ENCODE measurements at places on chromosomes 1 and 21. TPM values are rescaled to one million over a fixed set of nuclear protein-coding genes. Genes with fewer than 3 reads are reported as not detected.

DNA sequence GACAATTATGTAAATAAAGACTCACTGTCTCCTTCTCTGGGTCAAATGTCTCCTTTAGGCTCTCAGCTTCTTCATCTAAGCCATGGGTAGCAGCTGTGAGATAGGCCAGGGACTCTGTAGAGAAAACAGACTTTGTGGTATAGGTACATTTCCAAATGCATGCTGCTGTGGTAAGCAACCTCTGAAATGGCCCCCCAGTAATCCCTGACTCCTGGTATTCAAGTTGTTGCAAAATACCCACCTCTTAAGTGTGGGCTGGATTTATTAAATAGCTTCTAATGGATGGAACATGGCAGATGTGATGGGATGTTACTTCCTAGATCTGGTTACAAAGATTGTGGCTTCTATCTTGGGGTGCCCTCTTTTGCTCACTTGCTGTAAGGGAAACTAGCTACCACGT, 11.1 kb upstream of the PEX19 start:
- no peak for DNase-seq

Gene ADGRL4
- 0.75 TPM for total RNA-seq

- no peak for DNase-seq
Measured at GRCh38 chr1:8027748-8028570, 1.9 kb upstream of the ERRFI1 start.

GRCh38 chr1:10773376-10773775, 23.1 kb downstream of the CASZ1 start:
- no peak for DNase-seq

- DNase-seq, result no peak
Measured at GRCh38 chr1:10631811-10632593, 157.3 kb downstream of the PEX14 start.

DNA sequence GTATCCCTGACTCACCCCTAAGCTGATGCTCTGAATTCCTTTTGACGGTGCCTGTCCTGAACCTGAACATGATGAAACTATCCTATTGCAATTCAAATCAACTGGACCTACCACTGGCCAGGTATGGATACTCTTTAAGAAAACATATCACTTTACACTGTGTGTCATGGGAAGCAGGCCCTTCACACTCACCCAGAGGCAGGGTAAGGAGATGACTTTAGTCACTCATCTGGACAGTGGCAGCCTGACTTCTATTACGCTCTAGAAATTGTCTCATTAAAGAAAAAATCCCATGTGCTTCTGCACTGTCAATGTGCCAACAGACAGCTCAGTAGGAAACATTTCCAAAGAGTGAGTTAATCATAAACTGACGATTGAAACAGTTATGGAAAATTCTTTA, 94.3 kb downstream of the VAV3 start:
- no peak for DNase-seq

Gene FMO2
- total RNA-seq, result not detected

Gene OR2T35
- not detected for total RNA-seq

DNA sequence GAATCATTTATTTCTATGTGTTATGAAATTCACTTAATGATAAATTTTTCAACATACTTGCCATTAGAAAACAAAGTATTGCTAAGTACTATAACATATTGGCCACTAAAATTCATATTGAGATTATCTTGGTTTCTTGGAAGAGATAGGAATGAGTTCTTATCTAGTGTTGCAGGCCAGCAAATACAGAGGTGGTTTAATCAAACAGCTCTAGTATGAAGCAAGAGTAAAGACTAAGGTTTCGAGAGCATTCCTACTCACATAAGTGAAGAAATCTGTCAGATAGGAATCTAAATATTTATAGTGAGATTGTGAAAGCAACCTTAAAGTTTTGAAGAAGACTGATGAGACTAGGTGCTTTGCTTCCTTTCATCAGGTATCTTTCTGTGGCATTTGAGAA, 37.9 kb upstream of the FOXE3 start:
- DNase-seq, result no peak

GRCh38 chr1:5713101-5714010, 278.9 kb downstream of the NPHP4 start:
- DNase-seq, result no peak

- no peak for DNase-seq
Measured at GRCh38 chr1:175186433-175187160, 6.0 kb downstream of the KIAA0040 start.

DNA sequence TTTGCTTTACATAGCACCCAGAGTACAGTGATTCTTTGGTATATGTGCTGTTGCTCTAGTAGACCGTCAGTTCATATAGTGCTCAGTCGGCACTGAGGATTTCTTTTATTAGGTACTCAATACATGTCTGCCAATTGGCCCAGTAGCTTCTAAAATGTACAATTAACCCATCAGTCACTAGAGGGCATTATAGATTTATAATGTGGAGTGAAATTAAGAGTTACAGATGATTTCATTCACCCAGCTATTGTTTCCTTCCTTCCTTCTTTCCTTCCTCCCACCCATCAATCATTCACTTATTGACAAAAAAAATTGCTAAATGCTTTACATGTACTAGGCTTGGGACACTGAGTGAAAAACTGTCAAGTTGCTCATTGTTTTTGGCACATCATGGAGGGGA, 263.6 kb upstream of the USP24 start:
- no peak for DNase-seq

DNA sequence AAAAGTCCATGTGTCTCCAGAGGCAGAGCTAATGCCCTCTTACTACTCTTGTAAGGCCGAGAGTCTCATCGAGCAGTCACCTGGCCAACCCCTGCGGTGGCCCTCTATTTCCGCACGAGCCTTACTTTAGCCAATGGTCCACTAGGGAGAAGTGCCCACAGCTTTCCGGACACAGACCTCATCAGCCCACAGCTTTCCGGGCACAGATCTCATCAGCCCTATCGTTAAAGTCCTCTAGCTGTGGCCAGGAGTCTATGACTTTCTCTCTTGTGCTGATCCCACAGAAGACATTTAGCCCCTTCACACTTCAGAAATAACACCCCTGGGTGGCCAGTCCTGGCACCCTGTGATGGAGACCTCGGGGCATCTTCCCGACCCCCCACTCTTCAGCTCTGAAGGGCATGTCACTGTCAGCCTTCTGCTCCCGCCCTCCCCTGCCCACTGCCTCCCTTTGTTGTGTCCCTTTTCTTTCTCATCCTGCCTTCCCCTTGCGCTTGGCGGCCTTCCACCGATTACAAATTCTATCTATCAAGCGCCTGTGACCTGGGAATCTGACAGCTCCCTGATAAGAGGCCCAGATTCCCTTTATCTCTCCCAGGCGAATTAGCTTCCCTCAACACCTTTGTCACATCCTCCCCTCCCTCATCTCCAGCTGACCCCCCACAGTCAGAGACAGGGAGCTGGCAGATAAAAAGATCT, 161.0 kb downstream of the PLXNA2 start:
- no peak for DNase-seq

Gene CALML6
- total RNA-seq, result 0.57 TPM

DNA sequence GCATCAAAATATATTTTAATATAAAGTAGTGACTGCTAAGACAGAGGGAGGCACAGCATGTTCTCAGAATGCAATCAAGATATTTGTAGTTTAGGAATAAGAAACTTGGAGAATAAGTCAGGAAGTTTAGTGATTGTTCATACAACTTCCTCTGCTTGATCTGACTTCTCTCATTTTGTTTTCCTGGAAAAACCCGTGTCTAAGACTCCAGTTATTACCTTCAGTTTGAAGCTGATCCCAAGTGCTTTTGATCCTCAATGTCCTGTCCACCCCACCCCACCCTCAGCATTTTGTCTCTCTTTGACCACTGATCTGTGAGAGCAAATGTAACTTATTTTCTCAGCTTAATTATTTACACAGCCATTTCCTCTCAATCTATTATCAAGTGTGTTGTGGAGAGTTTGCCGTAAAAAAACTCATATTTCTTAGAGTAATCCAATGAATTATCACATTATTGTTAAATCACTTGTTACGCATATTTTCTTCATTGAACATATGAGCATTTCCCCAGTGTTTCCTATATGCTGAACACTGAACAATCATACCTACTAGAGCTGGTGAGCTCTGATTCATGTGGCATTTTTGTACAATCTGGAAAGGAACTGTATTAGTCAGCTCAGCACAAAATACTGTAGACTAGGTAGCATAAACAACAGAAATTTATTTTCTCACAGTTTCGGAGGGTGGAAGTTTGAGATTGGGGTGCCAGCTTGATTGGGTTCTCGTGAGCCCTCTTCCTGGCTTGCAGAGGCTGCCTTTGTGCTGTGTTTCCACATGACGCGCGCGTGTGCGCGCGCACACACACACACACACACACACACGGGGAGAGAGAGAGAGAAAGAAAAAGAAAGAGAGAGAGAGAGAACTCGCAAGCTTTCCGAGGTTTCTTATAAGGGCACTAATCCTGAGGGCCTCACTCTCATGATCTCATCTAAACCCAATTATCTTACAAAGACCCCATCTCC, 65.5 kb upstream of the DPYD start:
- DNase-seq, result no peak

DNA sequence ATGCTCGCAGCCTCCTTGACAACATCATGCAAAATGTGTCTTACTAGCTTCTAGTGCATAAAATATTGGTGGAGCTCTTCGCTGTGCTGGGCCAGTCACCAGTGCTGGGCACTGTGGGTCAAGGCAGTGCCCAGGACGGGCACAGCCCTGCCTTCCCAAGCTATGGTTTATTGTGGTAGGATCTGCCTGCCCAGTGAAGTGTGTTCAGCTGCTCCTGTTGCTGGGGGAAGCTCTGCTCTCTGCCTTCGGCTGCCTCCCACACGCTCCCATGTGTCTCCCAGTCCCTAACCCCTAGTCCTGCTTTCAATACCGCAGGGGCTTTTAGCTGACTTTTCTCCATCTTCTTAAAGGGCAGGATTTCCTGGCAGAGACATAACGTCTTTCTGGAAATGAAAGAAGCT, 15.7 kb downstream of the EPHX1 start:
- no peak for DNase-seq

DNA sequence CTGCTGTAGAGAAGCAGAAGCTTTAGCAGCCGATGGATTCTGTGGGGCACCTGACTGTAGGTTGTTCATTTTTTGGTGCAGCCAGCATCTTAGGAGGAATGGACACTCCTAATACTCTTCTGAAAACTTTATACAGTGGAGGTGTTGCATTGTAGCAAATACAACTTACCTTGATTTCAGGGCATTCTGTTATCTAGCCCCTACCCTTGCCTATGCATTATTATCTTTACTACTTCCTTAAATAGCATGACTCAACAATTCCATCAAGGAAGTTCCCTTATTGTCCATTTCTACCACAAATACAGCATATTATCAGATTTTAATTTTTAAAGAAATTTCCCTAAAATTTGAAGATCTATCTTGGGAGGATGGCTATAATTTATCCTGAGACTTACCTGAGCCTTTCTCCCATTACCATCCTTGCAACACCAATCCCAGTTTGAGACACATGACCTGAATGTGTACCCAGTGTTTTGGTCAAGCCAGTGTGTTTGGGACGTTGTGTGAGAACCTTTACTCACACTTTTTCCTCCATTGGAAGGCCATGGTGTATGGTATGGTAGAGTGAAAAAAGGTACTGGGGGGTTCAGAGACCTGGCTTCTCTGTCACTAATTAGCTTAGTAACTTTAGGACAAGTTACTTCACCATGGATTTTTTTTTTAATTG, 9.2 kb downstream of the POU2F1 start:
- no peak for DNase-seq

GRCh38 chr1:89361681-89362080, 2.2 kb upstream of the GBP6 start:
- DNase-seq, result no peak

- no peak for DNase-seq
Measured at GRCh38 chr1:155171836-155172731, 1.0 kb downstream of the KRTCAP2 start.

DNA sequence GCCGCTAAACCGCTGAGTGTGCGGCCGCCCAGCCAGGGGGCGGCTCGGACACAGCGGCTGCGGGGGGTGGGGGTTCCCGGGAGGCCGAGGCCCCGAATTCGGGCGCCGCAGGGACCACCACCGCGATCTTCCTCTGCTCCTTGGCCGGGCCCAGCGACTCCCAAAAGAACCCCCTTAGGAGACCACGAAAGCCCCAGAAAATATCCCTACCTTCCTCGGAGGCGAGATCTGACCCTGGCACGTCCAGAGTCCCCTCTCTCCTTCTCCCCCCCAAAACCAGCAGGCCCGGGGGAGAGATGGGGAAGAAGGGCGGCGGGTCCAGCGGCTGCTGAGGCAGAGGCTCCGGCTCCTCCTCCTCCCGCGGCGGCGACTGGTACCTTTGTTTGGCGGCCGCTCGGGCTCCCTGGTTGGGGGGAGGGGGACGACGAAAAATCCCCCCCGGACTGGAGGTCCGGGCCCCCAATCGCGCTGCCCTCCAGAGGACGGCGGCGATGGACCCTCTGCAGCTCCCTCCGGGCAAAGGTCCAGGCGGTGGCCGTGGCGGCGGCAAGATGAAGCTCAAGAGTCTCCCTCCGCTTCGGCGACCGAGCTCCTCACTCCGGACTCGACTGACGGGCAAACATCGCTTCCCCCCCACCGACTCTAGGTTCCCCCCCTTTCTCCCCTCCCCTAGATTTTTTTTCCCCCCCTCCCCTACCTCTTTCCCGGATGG, at the start of gene ARID4B:
ARID4B (minus strand) TSS at position 621 of the 712 bp plus-strand sequence. CDS start 1,260 bp downstream, outside the sequence.
- DNase-seq, result peak; percentile 66

Gene RGS8
- total RNA-seq, result 1.8 TPM

Gene TMCC2
- 16.1 TPM for total RNA-seq

- no peak for DNase-seq
Measured at GRCh38 chr1:200899451-200899915, 4.8 kb downstream of the INAVA start.

DNA sequence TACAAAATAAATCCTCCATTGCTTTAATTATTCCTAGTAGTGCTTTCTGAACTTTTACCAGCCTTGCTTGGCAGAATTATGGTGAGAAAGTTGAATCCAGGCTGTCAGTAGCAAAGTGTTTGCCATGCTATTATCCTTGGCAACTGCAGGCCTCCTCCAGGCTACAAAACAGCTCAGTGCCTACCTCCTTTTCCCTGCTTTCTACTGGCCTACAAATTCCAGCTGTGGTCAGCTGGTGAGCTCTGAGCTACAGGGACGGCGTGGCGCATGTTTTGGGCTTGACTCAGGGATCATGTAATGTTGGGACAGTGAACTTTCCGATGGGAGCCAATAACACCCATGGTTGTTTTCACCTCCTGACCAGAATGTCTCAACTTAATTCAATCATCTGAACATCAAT, 456.1 kb upstream of the ADAMTS5 start:
- DNase-seq, result no peak

- no peak for DNase-seq
Measured at GRCh38 chr1:77222496-77222895, 3.3 kb upstream of the PIGK start.

GRCh38 chr1:7218210-7218832, 433.1 kb downstream of the CAMTA1 start:
- peak; percentile 42 for DNase-seq

DNA sequence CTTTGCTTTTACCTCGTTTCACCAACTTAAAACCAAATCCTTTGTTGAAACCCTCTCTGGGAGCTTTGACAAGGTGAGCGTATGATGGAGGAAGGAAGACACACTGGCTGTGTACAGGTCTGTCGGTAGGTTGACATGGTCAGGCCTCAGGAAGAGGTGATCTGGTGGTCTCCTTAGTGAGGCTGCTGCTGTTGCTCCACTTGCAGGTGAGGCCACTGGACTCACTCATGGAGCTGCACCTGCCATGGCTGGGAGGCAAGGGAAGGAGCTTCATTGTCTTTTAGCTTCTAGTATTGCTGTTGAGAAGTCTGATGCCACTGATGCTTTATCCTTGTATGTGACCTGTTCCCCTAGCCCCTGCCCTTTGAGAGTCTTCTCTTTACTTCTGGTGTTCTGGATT, 35.7 kb downstream of the TENT5C start:
- DNase-seq, result no peak

- peak; percentile 35 for DNase-seq
Measured at GRCh38 chr1:19390901-19391595, 78.9 kb downstream of the SLC66A1 start.

Data from neural crest cell (in vitro differentiated cells).